ENCODE measurements at places on chromosomes 7 and 10.

DNA sequence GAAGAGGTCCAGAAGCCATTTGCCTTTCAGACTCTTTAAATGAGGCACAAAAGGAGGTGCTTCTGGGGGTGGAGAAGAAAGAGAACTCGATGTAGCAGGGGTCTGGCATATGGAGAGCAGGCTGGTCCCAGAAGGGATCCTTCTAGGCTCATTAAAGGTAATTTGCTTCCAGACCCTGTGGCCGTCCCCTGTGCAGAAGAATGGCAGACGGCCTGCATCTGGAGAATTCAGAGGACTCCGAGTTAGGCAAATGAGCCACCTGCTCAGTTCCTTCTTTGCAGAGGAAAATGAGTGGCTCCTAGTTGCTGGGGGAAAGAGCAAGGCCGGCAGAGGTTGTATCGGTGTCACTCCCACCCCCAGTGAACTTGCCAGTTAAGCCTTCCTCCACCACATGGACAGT lies 73.8 kb upstream of the FAM180A start:
- no peak for DNase-seq

GRCh38 chr10:65313406-65313805 lies 1612.4 kb upstream of the LRRTM3 start:
- DNase-seq: no peak

GRCh38 chr10:119190954-119191785 lies 12.6 kb upstream of the PRDX3 start:
- no peak for DNase-seq

DNA sequence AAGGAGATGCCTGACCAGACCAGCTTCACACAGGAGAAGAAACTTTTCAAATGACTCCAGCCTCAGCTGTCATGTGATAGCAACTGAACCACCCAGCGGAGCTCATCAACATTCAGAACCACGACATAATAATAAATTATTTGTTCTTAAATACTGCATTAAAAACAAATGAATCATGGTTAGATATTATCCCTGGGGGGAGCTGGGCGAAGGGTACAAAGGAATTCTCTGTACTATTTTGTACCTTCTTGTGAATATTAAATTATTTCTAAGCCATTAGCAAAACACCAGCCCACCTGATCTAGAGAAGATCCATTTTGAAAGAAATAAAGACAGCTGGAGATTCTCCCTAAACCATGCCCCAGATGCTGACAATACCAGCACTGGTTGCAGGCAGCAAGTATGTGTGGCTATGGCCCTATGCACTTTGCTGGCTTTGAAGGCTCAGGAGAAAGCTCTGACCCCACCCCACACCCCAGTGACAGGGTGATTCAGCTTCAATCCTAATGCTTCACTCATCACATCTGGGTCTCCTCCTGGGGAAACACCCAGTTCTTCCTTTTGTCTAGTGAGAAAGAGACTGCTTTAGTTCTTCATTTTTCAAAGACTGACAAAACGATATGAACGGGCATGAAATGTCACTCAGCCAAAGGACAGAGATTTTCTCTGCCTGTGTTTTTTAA lies 45.5 kb upstream of the NKX2-3 start:
- DNase-seq: no peak

GRCh38 chr10:44267007-44267406 lies 117.9 kb downstream of the CXCL12 start:
- no peak for DNase-seq

GRCh38 chr10:97456686-97457065 lies 10.7 kb downstream of the ZDHHC16 start:
- DNase-seq: no peak

DNA sequence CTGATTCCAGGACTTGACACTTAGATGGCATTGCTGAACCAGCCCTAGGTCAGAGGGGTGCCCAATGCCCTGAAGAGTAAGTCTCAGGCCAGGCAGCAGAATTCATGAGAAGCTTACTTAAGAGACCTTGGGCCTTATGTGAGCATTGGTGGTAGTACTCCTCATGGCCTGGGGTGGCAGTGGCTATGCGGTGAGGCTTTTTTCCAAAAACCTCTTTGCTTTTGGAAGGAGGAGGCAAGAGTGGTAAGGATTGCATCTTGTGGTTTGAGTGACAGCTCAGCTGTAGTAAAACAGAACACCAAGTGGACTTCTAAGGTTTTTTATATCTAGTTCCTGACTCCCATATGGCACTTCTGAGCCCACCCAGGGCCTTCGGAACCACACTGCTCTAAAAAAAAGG lies 459.0 kb upstream of the STEAP1 start:
- DNase-seq: no peak

DNA sequence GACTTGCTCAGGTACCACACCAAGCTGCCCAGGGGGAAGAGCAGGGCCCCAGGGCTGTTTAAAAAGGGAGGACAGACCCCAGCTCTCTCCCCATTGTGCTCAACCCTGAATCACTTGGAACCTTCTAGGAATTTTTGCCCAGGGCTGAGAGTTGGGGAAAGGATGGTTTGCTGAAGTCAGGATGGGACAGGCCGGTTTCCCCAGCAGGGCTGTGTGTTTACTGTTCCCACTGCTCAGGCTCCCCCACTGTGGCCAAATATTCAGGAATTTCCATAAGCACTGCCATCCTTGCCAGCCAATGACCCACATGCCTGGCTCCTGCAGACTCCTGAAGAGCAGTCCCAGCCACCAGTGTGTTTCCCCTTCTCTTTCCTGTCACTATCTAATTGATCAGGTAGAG lies 120.7 kb downstream of the WDFY4 start:
- DNase-seq: no peak

- no peak for DNase-seq
These were observed 530.5 kb downstream of the ACTR3B start for GRCh38 chr7:153290066-153290465.

- DNase-seq: no peak
These were observed 71.7 kb upstream of the TMEM106B start for GRCh38 chr7:12139416-12139815.
